ENCODE measurements at places on chromosomes 1 and 21. TPM values are rescaled to one million over a fixed set of nuclear protein-coding genes. Genes with fewer than 3 reads are reported as not detected.

DNA sequence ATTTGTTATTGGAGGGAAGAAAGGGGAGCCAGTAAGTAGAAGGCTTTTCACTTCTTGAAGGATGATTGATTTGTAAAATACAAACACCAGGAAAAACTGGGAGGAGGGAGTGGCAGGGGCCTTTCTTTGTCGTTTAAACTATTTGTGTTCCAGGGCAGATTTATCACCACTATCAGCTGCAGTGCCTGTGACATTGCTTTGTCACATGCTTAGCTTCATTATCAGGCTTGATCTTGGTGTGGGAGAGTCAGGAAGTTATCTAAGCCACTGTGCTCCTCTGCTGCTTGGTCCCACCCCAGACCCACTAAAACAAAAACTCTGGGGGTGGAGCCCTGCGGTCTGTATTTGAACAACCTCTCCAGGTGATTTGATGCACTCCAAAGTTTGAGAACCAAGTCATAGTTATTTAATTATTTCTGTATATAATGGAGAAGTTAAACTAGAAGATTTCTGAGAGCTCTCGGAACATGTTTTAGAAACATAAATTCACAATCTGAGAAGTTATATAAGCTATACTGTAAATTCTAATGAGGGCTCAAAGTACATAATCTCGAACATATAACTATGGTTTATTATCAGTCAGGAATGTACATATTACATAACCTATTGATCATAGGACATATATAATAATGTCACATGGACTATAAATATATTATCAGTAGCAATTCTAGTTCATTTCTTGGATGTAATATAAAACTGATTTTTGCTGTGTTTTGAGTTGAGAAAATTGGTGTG lies 87.9 kb downstream of the CDC14A start:
- DNase-seq, result no peak

ETNK2 gene
- 3.0 TPM for polyA plus RNA-seq

GRCh38 chr21:43598416-43599120 lies 60.7 kb downstream of the HSF2BP start:
- no peak for DNase-seq

- DNase-seq, result peak; percentile 83
These were observed 671 bp downstream of the OMA1 start for GRCh38 chr1:58545591-58546519.

- DNase-seq, result no peak
These were observed at the start of gene S100A14 for GRCh38 chr1:153616144-153616916. TSS of gene S100A14 (minus strand) at chr1:153616325. CDS start at chr1:153615858, 467 bp downstream.

DNA sequence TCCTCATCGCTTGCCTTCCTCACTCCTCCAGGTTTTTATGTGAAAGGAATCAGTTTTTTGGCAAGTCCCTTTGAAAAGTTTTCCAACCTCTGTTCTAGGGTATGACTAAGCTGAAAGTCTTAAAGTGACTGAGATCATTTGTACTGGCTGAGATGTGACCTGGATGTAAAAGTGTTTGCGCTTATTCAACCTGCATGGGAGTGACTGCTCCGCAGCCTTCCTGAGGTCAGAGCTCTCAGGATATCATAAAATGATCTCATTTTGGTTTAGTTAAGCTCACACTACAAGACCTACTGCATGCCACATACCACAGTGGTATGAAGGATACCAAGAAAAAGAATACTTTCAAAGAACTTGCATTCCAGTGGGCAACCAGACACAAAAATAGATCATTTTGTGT lies 29.8 kb upstream of the TADA1 start:
- peak; percentile 39 for DNase-seq

ADORA3 gene
- 1.2 TPM for polyA plus RNA-seq

DNA sequence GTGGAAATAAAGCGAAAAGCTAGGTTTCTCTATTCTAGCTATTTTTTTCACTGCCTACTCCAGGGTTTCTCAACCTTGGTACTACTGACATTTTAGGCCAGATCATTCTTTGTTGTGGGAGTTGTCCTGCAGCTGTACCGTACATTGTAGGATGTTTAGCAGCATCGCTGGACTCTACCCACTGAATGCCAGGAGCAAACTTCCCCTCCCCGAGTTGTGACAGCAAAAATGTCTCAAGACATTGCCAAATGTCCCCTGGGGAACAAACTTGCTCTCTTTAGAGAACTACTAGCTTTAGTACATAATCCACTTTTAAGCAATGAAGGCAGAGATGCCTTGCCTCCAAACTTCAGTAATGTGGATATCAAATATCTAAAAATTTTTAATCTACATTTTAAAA lies 122.8 kb downstream of the PLPPR5 start:
- DNase-seq, result no peak

GFI1 gene
- polyA plus RNA-seq, result 0.28 TPM

PROK1 gene
- polyA plus RNA-seq, result not detected

TLR5 gene
- 5.9 TPM for polyA plus RNA-seq

FCGR3B gene
- polyA plus RNA-seq, result not detected

DNA sequence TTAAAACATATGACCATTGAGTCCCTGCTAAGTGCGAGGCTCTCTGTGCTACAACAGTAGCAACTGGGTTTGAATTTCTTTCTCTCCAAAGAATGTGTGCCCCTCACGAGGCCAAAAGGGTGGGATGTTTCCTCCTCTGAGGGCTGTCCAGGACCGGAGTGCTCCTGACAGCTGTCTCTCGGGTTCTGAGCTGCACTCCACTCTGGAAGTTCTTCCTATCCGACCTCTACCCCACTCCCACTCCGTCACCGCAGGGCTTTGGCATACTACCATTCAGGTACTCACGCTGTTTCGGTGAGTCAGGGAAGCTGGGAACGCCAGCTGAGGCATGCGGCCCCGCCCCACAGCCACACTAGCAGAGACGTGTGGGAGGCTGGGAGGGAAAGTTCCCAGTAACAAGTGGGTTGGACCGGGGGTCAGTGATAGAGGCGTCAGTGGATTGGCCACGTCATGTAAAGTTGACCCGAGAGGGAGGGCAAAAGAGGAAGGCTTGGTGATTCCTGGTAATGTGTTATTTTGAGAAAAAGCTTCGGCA lies 705 bp upstream of the SLC50A1 start:
- peak; percentile 84 for DNase-seq

NUF2 gene
- 7.7 TPM for polyA plus RNA-seq

All from hindlimb muscle (tissue), 1 donor.